ENCODE measurements at places on chromosomes 12 and 14.

DNA sequence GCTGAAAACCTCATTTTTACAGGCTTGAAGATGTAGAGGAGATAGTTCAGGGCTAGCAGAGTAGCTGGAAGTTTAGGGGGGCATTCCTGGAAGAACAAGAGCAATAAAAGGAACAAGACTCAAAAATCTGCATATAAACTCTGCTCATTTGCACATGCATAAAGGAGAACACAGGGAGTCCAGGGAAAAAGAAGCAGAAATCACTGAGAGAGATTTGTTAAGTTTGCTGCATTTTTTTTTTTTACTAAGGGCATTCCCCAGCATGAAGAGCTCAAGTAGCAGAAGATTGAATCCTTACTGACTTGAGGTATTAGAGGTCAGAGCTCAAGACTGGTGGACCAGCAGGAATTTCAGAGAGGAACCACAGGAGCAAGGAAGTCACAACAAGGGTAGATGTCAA, 28.2 kb upstream of the BCL11B start:
- no peaks in the 10 kb centered on the region for H3K36me3 ChIP-seq
- no peaks in the 10 kb centered on the region for H3K4me1 ChIP-seq
- peaks cover under 1% of the 10 kb centered on the region for H3K27me3 ChIP-seq
- no peak for DNase-seq
- H3K4me3 ChIP-seq = no peak overlapping the region
- no peak overlapping the region for H3K27ac ChIP-seq

DNA sequence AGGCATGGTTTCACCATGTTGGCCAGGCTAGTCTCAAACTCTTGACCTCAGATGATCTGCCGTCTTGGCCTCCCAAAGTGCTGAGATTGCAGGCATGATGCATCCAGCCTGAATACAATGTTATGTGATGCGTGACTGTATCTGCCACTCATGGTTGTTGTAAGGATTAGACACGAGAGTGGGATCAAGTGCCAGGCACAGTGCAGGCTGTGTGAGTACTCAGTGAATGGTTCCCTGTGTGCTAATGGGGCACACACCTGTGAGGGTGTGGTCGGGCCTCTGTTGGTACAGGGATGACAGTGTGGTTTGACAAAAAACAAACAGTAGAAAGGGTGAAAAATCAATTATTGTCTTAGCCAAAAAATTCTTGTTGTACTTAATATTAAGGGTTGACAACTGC, 61.8 kb downstream of the TECPR2 start:
- no peak for DNase-seq
- no peak overlapping the region for H3K27ac ChIP-seq
- no peaks in the 10 kb centered on the region for H3K36me3 ChIP-seq

DNA sequence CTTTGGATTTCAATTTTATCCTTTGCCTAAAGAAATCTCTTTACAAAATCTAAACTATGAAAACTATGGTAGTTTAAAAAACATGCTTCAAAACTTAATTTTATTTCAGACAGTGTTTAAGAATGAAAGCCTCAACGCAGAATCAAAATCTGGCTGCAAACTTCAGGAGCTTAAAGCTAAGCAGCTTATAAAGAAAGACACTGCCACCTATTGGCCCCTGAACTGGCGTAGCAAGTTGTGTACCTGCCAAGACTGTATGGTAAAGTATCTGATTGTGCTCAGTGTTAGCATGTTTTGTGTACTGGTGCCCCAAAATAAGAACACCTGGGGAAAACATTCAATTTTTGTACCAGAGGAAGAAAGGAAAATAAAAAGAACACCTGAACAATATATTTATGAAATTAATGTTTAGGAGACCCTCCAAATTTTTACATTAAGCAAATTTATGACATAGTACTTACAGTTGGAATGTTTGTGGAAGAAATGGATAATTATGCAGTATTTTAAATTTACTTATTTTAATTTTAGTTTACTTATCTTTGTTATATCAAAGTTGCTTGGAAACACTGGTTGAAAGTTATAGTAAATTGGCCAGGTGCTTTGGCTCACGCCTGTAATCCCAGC, 12.2 kb downstream of the UBR7 start:
- no peaks in the 10 kb centered on the region for H3K4me1 ChIP-seq
- H3K27me3 ChIP-seq = no peaks in the 10 kb centered on the region
- H3K36me3 ChIP-seq = peaks cover 91% of the 10 kb centered on the region

DNA sequence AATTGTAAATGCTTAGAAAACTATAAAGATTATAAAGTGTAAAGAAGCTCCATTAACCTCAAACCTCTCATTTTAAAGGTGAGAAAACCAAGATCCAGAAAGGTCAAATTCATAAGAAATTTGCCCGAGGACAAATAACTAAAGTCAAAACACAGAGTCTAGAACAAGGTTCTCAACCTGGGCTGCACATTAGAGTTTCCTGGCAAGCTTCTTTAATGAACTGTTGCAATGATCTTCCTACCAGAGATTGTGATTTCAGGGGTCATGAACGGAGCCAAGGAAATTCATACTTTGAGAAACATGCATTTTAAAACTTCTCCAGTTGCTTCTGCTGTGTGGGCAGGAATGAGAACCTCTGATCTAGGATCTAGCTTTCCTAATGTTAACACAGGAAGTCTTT, 86.8 kb downstream of the DERA start:
- no peak for DNase-seq
- no peak overlapping the region for H3K27ac ChIP-seq
- no peak overlapping the region for H3K4me3 ChIP-seq
- no peaks in the 10 kb centered on the region for H3K27me3 ChIP-seq
- no peaks in the 10 kb centered on the region for H3K4me1 ChIP-seq

DNA sequence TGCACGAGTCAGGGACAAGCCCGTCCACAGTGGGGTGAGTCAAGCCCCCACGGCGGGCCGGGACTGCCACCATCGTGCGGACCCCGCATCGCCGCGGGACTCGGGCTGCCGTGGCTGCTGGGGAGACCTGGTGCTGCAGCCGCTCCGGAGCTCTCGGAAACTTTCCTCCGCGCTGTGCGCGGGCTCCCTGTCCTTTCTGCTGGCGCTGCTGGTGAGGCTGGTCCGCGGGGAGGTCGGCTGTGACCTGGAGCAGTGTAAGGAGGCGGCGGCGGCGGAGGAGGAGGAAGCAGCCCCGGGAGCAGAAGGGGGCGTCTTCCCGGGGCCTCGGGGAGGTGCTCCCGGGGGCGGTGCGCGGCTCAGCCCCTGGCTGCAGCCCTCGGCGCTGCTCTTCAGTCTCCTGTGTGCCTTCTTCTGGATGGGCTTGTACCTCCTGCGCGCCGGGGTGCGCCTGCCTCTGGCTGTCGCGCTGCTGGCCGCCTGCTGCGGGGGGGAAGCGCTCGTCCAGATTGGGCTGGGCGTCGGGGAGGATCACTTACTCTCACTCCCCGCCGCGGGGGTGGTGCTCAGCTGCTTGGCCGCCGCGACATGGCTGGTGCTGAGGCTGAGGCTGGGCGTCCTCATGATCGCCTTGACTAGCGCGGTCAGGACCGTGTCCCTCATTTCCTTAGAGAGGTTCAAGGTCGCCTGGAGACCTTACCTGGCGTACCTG, 1.1 kb downstream of the PDE3A start:
- no peaks in the 10 kb centered on the region for H3K4me1 ChIP-seq
- no peaks in the 10 kb centered on the region for H3K27me3 ChIP-seq
- no peak overlapping the region for H3K27ac ChIP-seq

DNA sequence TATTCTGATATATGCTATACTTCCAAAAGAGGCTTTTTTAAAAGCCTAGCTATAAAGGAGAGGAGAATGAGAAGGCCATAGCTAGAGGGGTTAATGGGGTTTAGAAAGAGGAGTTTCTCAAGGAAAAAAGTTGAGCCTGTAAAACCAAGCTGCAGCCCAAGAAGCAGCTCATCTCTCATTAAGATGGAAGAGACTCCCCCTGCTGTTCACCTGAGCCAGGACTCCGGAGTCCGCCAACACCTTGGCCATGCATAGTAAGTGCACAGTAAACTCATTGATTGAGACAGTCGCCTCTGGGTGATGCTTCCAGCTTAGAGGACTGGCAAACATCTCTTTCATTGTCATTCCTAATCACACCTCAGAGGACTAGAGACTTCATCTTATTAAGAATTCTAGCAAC, 46.2 kb downstream of the ANO2 start:
- H3K27ac ChIP-seq = no peak overlapping the region
- no peak for DNase-seq
- peaks cover 5% of the 10 kb centered on the region for H3K27me3 ChIP-seq
- H3K36me3 ChIP-seq = no peaks in the 10 kb centered on the region

All from DND-41 (cell line).